SHP77 (cell line): ENCODE measurements at places on chromosomes 16 and 17.
A peak's percentile ranks its signal among the peaks of the same experiment; 100 is the strongest.

GRCh38 chr16:17252064-17252463, 218.7 kb downstream of the XYLT1 start:
- DNase-seq, result no peak

DNA sequence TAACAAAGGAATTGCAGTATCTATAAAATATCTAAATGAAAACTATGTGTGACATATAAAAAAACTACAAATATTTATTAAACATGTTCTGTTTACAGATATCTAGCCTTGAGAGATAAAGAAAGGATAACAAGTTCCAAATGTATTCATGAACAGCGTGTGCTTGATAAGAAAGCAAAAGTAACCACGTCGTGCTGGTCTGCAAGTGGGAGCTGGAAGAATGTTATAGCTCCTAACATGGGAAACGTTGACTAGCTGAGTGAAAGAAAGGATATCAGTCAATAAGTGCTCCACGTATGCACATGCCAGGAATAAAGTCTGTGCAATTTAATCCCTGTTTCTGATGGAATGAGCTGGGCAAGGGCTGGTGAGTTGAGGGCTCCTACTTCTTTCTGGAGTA, 71.2 kb upstream of the CDYL2 start:
- no peak for DNase-seq

DNA sequence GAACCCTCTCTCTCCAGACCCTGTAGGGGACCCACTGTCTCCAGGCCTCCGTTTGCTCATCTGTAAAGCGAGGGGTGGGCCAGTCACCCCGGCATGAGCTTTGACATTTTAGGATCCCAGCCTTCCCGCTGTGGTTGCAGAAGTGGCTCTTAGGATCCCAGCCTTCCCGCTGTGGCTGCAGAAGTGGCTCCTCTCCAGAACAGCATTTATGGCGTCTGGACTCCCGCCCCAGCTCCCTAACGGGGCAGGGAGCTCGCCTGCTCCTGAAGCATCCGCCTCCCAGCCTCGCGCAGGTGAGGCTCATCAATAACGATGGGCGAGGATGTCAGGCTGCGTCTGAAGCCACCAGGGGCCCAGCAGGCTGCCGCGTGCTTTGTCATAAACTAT, 222.3 kb upstream of the TNRC6C start:
- peak; percentile 46 for DNase-seq

DNA sequence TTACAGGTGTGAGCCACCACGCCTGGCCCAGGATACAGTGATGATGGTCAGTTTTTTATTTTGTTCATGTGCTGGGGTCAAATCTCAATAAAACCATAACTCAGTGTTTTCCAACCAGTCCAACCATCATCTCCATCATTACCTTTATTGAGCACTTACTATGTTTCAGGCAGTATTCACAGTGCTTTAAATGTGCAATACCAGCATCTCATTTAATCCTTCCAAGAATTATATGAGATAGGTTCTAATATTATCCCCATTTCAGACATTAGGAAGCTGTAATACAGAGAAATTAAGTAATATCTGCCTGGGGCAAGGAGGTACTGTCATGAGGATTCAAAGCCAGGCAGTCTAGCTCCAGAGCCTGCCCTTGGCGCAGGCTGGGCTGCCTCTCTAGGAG, 36.9 kb upstream of the TANGO6 start:
- no peak for DNase-seq
